ENCODE measurements at places on chromosomes 2 and 18. TPM values are rescaled to one million over a fixed set of nuclear protein-coding genes. Genes with fewer than 3 reads are reported as not detected.

Gene DSG4
- polyA plus RNA-seq = 0.83 TPM

GRCh38 chr2:173218326-173219056 lies 136.2 kb upstream of the CDCA7 start:
- DNase-seq = peak; percentile 33

DNA sequence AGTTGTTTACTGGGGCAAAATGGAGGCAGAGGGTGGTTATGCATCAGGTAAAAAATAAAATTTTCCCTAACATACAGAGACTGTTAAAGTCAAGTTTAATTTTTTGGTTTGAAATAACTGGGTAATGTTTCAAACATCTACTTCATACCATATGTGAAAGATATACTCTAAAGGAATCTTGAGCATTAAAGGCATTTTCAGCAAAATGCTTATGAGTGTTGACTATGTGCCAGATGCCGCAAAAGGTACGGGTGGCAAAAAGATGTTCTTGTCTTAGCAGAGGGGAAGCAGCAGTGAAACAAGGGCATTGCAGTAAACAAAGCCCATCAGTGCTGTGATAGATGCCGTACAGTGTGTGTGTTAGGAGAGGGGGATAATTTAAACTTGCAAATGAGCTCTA lies 263.1 kb upstream of the ID2 start:
- no peak for DNase-seq

- no peak for DNase-seq
Measured at GRCh38 chr18:53322163-53322562, 902.3 kb downstream of the MBD2 start.

Gene SPTBN1
- 143 TPM for polyA plus RNA-seq

Gene FOXI3
- polyA plus RNA-seq = 0.84 TPM

DNA sequence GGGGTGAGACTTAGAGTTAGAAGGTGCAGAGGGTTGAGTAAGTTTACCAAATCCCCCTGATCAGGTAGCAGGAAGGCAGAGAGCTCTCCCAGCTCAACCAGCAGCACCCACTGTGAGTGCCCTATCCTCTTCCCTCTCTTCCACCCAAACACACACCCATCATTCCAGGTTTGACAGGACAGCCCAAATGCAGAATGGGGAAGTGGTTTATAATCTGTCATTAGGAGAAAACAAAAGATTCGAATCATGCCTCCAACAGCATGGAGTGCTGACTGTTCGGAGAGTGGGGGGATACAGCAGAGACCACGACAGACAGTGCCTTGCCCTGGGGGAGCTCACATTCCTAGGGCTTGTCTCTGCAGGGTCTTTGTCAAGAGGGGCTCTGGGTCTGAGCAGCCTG lies 11.7 kb downstream of the CXCR2 start:
- DNase-seq = no peak

DNA sequence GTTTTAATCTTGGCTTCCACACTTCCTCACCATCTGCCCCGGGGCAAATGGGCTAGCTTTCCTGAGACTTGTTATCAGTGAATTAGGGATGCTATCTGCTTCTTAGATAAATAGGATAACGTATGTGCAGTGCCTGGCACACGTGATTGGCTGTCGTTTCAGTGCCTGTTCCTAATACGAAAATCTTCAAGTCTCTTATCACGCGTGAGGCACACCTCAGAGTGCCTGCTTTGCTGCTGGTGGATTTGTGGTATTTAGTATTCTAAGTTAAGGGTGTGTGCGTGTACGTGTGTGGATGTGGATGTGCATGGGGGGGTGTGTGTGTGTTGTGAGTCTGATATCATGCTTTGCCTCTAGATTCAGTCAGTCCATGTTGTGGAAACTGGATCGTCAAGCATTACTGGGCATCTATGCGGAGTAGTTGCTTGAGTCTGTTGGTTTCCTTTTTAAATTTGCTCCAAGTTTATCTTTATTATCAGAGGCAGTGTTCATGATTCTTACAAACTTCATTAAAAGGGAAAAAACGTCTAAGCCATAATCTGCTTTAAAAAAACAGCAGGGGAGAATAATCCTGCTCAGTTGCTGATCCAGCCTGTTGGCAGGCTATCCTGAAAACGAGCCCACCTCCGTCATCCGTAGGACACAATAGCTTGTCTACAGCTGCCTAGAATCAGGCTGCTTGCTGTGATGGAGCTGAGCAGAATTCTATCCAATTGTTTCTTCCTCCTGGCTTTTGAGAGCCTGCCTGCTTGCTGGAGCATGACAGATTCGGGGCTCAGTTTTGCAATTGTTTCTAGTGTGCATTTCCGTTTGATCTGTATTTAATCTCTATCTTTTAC lies 6.6 kb downstream of the SH3RF3 start:
- no peak for DNase-seq

Gene AFF3
- polyA plus RNA-seq = 18.0 TPM

Gene CERKL
- 0.62 TPM for polyA plus RNA-seq
